ENCODE measurements at places on chromosomes 2 and 18.

- DNase-seq = no peak
Observed at GRCh38 chr2:18602298-18602697, 12.9 kb upstream of the NT5C1B start.

DNA sequence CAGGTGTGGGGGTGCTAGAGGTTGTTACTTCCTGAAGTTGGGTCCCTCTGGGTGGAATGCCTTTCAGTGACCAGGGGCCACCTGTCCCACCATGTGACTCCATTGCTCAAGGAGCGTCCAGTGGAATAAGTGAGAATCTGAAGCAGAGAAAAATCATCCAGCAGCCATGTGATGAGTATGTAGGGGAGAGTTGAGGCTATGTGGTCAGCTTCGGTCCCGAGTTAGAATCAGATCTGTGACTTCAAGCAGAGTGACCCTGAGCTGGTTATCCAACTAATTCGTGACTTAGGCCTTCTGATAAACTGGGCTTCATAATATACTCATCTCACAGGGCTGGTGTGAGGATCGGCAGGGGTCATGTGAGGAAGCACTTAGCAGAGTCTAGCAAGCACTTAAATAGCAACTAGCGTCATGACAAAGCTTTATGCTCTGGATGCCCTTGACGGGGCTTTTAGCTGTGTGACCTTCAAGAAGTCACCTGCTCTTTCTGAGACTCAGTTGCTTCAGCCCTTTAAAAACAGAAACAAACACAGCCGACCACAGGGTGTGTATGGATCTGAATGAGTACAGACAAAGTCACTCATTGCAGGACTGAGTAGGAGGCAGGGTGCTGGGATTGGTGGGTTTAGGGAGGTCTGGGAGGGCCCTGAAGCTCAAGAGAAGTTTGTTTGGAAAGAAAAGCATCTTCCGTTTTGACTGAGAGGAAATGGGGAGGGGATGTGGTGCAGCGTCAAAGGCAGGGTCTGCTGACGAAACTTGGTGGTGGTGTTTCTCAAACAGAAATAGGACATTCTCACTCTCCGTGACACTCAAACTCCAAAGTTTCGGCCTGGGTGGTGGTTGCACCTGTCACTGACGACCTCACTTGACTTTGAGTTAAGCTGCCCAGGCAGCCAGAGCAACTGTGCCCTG lies 264.0 kb upstream of the CXCR4 start:
- no peak for DNase-seq

DNA sequence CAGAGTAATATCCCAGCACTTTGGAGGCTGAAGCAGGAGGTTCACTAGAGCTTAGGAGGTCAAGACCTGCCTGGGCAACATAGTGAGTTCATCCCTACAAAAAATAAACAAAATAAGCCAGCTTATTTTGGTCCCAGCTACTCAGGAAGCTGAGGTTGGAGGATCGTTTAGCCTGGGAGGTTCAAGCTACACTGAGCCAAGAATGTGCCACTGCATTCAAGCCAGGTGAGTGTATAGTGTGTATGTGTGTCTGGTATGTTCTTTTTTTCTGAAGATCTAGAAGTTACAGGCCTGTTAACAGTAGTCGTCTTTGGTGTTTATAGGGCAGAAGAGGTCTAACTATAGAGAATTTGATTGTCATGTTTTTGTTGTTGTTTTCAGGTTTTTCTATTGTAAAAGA lies 40.2 kb downstream of the ZC3H15 start:
- no peak for DNase-seq

DNA sequence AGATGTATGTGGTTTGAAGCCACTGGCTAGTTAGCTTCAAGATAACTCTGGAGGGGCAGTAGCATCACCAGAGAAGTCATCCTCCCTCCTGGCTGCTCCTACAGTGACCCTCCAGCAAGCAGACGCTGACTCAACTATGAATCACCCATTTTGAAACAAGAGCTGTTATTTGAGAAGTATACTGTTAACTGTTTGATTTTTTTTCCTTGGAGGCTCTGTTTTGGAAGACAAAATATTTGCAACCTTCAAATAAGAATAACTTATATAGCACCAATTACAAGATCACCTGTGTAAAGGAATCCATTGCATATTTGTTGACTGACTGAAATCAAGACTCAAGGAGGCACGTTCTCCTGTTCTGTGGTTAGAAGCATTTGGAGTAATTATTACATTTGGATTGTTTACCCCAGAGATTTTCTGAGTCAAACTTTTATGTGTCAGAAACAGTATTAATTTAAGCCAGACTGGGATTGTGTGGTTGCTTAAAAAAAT lies 313.8 kb downstream of the MTX2 start:
- no peak for DNase-seq

DNA sequence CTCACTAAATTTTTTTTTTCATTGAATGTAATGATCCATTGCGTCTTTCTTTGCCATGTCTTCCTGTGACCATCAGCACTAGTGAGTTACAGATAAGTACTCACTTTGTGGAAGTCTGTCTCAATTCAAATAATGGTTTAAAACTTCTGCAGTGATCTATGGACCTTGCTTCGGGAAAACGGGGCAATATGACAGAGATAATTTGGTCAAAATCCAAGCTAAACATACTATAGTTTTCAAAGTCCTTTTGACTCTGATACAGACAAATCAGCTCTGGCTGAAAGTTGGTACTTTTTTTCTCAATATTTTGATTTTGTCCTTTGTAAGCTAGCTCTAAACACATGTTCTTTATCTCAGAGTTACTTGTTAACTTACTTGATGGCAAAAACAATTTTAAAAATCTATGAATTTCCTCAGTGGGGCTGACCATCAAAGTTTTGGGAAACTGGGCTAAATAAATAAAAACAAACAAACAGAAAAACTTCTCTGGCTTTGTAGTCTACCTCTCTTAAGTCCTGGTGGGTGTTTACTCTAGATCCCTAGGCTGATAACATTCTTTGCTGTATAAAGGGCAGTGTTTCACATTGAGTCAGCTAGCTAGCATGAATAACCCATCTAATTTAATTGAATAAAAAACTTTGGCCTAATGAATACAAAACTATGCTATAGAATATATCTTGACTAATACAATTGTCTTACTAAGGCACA lies 327.6 kb downstream of the RDH14 start:
- DNase-seq = no peak
